Muscle of arm (tissue), 14 donors: ENCODE measurements at places on chromosomes 6 and 20.
A peak's percentile ranks its signal among the peaks of the same experiment; 100 is the strongest.

DNA sequence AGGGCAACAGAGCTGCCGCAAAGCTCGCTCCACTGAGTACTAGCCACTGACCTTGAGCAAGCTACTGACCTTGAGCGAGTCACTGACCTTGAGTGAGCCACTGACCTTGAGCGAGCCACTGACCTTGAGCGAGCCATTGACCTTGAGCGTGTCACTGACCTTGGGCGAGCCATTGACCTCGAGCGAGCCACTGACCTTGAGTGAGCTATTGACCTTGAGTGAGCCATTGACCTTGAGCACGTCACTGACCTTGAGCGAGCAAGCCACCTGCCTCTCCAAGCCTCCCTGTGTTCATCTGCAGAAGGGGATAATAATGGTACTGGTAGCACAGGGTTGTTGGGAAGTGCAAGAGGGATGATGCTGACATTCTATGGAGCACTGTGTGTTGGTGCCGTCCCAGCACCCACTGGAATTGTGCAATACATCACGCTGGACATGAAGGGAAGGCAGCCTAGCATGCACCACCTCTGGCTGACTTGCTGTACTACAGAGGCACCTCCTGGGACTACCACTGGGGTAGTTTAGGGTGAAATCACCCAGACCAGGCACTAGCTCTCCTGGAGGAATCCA lies 60.2 kb downstream of the CTCFL start:
- DNase-seq, result no peak

GRCh38 chr6:89999945-90000825 lies 105.9 kb downstream of the GJA10 start:
- DNase-seq, result no peak

GRCh38 chr20:61631751-61632150 lies 379.7 kb downstream of the CDH4 start:
- no peak for DNase-seq

DNA sequence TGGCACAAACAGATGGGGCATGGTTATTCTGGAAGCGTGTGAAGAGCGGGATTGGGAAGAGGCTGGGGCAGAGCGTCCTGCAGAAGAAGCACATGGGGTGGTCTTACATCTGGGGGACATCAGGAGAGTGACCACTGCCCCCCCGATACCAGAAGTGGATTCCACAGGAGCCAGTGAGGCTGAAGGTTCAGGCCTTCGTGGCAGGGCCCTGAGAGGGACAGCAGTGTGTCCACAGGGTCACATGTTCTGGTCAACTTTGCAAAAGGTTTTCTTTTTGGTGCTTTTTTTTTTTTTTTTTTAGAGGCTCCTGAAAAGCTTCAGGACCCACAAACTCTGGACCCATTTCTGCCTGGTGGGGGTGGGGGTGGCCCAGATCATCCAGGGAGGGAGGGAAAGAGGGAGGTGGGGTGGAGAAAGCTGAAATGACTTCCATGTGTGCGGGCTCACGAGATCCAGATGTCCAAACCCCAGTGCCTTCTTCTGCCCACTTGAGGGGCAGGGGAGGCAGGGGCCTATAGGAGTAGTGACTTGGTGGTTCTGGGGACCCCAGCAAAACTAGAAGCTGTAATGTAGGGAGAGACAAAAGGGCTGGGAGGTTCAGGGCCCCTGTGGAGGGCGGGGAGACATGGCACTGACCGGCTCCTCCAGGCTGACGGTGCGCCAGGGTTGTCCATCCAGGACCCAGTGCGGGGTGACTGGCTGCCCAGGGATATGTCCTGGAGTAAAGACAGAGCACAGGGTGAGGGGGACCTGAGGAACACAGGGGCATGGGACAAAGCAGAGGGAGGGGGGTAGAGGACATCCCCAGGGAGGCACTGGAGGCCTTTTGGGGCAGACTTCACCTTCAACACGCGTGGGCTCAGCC lies 2.7 kb downstream of the ADAM33 start:
- no peak for DNase-seq

DNA sequence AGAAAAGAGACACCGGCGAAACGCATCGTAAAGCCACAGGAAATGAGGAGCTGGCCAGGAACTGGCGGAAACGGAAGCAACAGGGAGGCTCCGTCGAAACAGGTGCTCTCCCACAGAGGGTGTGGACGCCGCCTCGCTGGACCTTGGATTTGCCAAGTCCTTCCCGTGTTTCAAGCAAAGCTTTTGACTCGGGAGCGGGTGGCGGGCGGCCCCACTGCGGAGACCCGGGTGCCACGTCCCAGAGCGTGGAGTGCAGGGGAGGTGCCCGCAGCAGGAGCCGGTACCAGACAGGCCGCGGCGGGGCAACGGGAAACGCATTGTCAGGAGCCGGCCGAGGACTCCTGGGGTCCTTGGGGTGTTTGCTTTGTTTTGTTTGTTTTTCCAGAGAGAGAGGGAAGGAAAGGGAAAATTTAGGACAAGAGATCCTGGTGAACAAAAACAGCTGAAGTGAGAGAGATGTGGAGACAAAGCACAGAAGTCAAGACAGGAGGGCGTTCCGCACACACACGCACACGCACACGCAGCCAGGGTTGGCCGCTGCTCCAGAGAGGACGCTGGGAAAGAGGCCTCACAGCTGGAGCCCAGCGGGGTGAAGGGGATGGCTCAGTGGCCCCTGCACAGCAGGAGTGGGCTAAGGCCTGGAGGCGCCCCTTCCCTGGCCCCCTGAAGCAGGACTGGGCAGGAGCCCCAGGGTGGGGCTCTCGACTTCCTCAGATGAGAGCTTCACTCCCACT lies 50.9 kb upstream of the CHRNA4 start:
- DNase-seq, result peak; percentile 43

GRCh38 chr6:72911463-72912155 lies 289.7 kb downstream of the KCNQ5 start:
- no peak for DNase-seq

GRCh38 chr6:37304766-37305165 lies 46.8 kb upstream of the TMEM217 start:
- DNase-seq, result no peak

DNA sequence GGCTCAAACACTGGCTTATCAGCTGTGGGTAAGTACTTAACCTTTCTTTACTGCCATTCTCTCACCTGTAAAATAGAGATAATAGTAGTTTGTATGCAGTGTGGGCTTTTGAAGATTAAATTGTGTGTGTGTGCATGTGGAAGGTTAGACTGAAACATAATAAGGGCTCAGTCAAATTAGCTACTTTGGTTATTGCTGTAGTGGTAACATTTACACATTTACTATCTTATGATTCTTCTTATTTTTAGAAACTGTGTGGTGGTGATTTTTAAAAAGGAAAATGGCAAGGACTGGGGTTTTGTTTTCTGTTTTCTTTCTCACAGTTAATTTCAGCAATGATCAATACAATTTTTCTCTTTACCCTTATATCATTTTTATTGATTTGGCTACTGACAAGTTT lies 206.9 kb downstream of the NKAIN2 start:
- DNase-seq, result no peak

DNA sequence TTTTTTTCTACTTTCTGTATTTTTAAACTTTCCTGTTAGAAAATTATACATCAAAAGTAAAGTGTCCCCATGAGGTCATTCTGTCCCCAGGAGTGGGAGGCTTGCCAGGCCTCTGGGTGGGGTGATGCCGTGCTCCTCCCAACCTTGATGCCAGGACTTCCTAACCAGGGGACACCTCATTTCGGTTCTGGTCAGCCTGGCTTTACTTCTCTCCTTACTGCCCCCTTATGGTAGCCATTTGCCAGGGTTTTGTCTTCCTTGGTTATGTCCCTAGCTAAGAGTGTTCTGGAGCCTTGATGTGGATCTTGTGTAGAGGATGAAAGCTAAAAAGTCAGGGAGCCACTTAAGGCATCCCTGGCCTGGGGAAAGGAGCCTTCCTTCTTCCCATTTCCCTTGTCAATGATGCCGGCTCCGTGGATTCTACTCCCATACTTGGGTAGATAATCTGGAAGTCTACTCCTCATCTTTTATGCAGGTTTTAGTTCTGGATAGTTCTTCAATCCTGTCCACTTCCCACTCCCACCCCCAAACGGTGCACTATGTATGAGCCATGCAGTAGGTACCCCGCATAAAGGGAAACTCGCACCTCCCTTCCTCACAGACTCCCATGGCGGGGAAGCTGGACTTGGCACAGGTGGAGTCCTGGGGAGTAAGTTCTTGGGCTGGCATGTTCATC lies 164.1 kb upstream of the SALL4 start:
- peak; percentile 54 for DNase-seq

GRCh38 chr6:150813993-150814359 lies 51.5 kb upstream of the MTHFD1L start:
- no peak for DNase-seq

GRCh38 chr20:48614593-48615274 lies 213.1 kb downstream of the PREX1 start:
- no peak for DNase-seq

DNA sequence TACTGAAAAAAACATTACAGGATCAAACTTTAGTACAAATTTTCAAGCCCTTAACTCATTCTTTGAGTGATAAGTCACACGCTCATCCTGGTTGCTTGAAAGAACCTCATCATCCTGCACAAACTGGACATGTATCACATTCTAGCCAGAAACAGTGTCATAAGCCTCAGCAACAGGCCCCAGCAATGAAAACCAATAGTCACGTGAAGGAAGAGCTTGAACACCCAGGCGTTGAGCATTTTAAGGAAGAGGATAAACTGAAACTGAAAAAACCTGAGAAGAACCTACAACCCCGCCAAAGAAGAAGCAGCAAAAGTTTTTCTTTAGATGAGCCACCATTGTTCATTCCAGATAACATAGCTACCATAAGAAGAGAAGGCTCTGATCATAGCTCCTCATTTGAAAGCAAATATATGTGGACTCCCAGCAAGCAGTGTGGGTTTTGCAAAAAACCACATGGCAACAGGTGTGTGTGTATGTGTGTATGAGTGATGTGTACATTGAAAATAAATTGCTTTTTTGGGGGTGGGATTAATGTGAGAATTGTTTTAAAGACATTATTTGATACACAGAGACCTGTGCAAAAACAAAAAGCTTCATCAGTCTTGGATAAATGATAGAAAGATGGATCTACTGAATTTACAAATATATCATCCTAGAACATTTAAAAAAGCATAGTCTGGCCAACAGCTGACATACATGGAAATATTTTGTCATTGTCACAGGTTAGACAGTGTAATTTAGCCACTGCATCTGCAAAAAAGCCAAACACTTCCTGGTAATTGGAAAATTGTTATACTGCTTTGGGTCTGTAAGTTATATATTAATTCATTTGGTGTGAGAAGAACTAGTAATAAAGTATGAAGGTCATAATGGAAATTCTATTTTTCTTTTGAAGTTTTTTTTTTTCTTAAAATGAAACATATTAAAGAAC lies 50.1 kb downstream of the PHF3 start:
- DNase-seq, result no peak

GRCh38 chr6:116648156-116648555 lies 20.4 kb downstream of the ZUP1 start:
- no peak for DNase-seq

DNA sequence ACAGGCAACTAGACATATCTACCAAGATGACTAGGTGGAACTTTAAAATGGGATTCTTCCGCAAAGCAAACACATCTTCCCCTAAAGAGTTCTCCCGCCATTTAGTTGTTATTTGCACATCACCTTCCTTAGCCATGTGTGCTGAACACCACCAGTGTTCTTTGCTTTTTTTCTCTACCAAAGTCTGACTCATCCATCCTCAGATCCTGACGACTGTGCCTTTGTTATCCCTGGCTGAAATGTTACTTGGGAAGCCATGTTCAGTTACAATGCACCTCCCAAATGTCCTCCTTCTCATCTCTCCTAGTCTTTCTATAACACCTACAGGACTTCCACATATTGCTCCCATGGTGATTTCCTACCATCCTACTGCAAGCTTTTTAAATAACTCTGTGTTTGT lies 593.5 kb upstream of the ARID1B start:
- no peak for DNase-seq

DNA sequence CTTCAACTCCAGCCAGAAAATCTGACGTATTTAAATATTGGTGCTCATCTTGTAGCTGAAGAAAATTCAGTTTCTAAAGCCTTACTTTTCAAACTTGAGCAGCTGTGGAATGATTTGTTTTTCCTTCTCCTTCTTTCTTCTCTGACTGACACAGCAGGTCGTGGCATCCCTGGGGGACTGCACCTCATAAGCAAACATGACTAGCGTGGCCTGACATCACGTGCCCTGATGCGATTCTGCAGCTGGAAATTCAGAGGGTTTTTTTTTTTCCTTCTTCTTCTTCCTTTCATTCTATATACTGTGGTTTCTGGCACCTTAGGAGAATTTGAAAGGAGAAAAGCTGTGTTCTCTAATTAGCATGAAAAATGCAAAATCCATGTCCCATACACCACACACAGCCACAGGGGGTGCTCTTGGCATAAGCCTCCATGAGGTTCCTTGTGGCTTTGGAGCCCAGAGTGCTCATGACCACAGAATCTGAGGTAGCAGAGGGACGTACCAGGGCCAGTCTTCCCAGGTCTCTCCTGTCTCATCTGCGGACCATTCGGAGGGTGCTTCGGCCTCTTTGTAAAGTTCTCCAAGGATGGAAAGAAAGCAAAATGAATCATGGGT lies 258.5 kb upstream of the CDH4 start:
- DNase-seq, result no peak

GRCh38 chr20:35617397-35618262 lies 2.0 kb downstream of the SPAG4 start:
- peak; percentile 72 for DNase-seq

DNA sequence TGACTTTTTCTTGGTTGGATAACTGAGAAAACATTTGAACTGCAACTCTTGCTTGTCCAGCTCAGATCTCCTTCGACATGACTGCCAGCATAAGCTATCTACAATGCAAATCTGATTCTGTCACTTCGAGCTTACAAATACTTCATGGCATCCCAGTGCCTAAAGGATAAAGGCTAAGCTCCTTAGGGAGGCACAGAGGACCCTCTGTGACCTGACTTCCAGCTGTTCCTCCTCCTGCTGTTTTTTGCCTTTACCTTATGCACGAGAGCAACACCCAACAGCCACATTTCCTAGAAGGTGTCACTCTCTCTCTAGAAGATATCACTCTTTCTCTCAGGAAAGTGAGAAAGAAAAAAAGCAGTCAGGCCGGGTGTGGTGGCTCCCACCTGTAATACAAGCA lies 23.4 kb downstream of the SLC17A5 start:
- DNase-seq, result no peak

DNA sequence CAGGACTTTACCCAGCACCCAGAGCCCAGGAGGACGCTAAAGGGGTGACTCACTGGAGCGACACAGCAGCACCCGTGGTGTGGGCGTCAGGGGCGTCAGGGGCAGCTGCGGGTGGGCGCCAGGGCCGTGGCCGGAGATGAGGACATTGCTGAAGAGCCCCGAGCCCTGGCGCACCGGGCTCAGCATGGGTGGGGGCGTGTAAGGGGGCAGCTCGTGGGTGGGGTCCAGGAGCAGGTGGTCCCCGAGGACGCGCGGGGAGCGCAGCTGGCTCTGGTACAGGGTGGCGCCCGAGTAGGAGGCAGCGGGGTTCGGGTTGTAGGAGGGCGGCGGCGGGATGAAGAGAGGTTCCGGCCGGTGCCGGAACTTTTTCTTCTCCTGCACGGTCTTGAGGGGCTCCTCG lies 41.6 kb upstream of the MRPS10 start:
- no peak for DNase-seq

- DNase-seq, result no peak
These were observed 246.3 kb upstream of the RREB1 start for GRCh38 chr6:6861351-6861894.

- peak; percentile 7 for DNase-seq
These were observed 46.1 kb downstream of the MYO6 start for GRCh38 chr6:75794954-75795739.
